ENCODE measurements at places on chromosomes 11 and 22.

DNA sequence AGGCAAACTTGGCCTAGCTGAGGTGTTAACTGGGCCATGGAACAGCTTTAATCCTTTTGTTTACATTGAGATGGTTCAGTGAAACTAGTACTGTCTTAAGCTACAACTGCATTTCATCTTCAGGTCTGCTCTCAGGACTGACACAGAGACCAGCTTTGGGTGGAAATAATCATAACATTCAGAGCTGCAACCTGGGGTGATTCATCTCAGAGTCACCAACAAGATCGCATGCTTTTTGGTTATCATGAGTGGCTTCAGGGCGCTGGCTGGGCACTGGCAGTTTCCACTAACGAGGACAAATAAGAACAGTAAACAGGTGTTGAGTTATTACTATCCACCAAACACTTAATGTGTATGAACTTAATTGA is 60.9 kb upstream of the PAX6 start:
- DNase-seq, result no peak

- DNase-seq, result no peak
Observed at GRCh38 chr11:103488031-103488461, 378.8 kb downstream of the DYNC2H1 start.

DNA sequence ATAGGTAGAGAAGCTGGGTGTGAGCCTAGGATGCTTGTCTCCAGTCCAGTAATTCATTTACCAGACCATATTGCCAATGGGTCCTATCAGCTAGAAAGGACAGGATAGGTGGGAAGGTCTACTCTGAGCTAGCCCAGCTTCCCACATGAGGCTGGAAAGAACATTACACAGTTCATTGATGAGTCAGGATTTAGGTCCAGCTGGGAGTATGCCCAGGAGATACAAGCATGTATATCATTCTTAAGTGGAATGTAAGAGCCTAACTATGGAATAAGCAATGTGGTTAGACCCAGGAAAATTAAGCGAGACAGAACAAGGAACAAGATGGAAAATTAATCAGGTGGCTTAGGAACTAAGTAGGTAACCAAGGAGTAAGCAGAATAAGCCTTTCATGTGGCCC is 59.0 kb upstream of the TBCEL start:
- DNase-seq, result no peak

DNA sequence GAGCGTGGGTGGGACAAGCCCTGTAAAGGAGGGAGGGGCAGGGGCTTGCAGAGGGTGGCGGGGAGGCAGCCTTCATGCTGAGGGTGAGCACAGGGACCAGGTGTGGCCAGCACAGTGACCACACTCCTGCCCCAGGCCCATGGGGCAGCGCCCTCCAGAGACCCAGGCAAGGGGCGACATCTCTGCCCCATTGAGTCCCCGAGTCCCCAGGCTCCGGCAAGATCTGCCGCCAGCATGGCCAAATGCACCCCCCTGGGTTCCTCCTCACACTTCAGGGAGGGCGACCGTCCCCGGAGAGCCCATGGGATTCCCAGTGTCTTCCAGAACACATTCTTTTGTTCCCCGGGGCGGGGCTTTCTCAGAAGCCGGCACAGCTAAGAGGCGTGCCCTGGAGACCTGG is 362.5 kb downstream of the TBC1D22A start:
- DNase-seq, result no peak

GRCh38 chr11:14144934-14145333 is 182.4 kb downstream of the SPON1 start:
- no peak for DNase-seq

GRCh38 chr11:129323896-129324502 is 51.6 kb upstream of the BARX2 start:
- no peak for DNase-seq

GRCh38 chr11:110960167-110960566 is 247.9 kb upstream of the ARHGAP20 start:
- no peak for DNase-seq

DNA sequence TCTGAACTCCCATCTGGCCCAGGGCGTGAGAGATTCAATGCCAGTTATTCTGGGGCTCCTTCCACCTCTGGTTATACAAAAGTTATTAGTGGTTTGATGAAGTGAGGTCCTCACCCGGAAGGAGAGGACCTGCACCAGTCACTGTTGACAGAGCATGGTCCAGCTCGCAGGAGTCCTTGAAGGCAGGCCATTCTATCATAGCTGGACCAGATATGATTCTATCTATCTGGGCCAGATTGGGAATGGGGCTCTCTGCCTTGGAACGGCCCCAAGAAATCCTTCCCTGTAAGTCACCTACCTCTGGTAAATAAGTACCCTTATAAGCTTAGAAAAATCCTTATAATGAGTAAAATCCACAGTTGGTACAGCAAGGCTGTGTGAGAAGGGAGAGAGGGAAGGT is 50.7 kb downstream of the C11orf91 start:
- DNase-seq, result no peak

DNA sequence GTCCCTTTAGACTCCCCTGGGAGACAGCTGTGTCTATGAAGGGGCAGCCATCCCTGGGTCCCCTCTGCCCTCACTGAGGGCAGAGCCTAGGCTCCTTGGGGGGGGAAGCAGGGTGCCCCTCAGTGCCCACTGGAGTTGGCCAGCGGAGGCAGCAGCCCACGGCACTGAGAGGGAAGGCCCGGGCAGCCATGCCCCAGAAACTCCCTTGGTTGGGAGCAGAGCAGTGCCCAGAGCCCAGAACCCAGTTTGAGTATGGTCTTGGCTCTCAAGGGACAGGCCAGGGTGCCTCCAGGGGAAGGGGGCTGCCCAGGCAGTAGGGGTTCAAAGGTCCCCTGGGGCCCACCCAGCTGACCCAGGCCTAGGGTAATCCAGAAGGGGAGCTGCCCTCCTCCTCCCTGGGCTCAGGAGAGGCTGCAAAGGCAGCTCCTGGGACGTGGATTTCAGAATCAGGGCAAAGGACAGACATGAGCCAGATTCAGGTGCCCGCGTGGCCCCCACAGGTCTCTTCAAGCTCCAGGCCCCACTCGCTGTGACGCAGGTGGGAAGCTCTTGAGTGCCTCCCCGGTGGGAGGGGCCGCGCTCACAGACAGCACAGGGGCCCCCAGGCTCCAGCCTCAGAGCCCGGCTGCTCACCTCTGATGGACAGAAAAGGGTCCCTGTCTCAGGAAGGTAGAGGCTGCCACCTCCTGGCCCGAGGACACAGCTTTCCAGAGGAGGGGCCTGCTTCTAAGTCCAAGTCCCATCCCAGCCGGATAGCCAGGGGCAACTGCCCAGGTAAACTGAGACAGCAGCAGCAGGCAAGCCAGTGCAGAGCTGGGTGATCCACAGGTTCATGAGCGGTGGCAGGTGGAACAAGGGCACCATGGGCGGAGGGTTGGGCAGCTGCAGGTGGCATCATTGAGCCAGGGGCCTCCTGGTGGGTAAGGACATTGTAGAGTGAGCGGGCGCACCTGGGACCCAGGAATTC is 2.6 kb downstream of the C11orf21 start:
- DNase-seq, result no peak

- no peak for DNase-seq
Observed at GRCh38 chr11:68847395-68847794, 5.7 kb upstream of the CPT1A start.

GRCh38 chr22:39449708-39450107 is 7.1 kb upstream of the MGAT3 start:
- DNase-seq, result no peak

DNA sequence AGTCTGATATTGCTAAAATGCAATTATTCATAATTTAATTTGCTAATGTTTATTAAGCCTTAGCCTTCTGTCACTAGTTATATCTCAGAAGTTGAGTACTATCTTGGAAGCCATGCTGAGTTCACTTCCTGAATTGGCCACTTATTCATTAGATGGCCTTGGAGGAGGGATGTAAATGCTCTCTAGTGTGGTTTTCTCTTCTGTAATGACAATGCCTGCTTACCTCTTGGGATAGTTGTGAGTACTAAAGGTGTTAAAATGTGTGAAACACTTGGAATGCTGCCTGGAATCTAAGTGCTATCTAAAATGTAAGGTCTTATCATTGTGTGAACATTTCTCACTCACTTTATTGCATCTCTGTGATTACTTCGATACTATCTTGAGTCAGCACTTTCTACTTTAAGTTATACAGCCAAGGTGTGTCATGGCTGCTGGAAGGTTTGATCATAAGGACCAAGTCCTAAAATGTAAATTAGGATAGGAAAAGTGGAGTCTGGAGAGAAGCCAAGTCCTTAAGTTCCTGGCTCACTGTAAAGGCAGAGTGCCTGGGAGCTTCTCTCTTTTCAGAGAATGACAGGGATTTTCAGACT is 12.4 kb downstream of the GLYATL2 start:
- DNase-seq, result no peak

- no peak for DNase-seq
Observed at GRCh38 chr11:10441652-10442503, 13.2 kb upstream of the AMPD3 start.

- DNase-seq, result no peak
Observed at GRCh38 chr11:32215157-32215556, 124.3 kb downstream of the RCN1 start.
